AG09309 (cell line): ENCODE measurements at places on chromosomes 2 and 18.

DNA sequence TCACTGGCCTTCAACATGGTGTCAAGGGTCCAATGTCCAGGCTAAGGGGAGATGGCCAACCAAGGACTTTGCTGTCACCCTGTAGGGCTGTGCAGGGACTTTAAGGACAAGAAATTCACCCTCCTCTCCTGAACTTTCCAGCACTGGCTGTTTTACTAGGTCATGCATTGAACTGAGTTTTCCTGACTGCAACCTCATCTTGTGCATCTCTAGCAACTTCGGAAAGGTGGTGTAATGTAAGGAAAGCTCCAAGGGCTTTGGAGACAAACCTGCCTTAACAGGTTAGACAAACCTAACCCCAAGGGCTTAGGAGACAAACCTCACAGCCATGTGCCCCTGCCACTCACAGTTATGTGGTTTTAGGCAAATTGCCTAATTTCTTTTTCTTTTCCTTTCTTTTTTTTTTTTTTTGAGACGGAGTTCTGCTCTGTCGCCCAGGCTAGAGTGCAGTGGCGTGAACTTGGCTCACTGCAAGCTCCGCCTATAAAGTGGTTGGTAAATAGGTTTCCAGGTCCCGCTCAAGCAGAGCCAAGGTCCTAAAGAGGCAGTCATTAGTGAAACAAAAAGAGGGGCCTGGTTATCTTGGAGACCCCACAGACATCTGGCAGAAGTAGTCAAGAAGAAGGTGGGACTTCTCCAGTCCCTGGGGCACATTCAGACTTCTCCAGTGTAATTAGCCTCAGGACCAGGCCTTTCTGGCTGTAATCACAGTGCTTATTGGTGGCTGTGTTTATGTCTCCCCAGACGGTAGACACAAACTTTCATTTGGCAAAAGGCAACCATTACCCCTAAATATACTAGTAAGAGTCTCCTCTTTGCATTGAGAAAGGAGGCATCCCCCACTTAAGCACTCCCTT lies 37.6 kb upstream of the PMAIP1 start:
- no peak for DNase-seq

DNA sequence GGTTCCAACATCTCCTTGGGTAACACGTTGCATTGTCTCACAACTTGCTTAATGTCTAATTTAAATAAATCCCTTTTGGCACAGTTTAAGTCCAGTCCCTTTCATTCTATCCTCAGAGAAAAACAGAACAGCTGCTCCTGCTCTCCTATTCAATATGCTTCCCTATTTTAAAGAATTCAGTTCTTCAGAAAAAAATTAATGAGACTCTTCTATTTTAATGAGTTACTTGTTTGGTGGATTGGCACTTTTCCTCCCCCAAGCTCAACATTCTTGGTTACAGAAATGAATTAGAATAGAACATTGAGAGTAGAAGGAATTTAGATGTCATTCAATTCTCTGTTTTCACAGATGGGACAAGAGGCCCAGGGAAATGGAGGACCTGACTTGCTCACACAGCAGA lies 116.9 kb upstream of the ATP8B1 start:
- no peak for DNase-seq

GRCh38 chr2:142876423-142876822 lies 1.0 kb upstream of the KYNU start:
- no peak for DNase-seq

DNA sequence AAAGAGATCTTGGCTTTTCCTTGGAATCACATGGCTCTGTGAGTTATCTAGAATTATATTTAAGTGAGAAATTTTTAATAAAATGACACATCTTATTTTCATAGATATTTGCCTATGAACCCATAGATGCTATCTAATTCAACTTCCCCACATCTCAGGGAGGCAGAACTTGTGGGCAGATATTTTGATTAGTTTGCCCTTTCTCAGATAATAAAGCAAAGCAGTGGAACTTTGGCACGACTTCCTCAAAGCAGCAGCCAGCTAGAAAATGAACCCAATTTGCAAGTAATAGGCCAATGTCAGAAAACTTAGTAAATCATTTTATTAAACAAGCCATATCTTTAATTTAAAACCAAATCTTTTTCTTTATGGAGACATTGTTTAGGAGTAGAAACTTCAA lies 32.7 kb downstream of the RAB27B start:
- DNase-seq, result no peak

GRCh38 chr2:231185886-231186285 lies 12.5 kb upstream of the ARMC9 start:
- DNase-seq, result no peak

GRCh38 chr2:7012141-7012764 lies 95.0 kb downstream of the RNF144A start:
- DNase-seq, result peak; percentile 40

DNA sequence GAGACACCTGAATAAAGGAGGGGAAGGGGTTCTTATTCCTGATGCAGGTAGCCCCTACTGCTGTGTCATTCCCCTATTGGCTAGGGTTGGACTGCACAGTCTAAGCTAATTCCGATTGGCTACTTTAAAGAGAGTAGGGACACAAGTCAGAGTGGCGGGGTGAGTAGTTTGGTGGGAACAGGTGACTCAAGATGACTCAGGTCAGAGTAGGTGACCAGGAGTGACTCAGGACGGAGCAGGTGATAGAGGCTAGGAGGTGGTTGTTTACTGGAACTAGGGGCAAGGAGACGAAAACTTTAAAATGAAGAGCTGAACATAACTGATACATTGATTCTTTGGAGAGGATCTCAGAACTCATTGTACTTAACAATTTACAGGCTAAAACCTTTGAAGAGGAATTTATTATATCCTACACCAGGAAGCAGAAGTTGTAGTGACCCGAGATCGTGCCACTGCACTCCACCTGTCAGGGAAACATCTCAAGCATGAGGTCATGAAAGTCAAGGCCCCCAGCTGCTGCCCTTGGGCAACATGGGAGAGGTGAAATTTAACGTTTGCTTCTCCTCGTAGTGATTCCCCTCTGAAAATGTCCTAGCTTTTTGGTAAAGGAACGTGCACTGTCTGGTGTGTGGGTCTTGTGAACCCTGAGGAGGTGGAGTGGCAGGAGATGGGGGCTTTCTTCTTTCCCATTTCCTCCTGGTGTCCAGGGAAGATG lies 4.5 kb upstream of the CYP27A1 start:
- no peak for DNase-seq

GRCh38 chr2:238289574-238289973 lies 1.2 kb upstream of the PER2 start:
- DNase-seq, result no peak

GRCh38 chr2:239273280-239274234 lies 127.3 kb downstream of the HDAC4 start:
- no peak for DNase-seq

DNA sequence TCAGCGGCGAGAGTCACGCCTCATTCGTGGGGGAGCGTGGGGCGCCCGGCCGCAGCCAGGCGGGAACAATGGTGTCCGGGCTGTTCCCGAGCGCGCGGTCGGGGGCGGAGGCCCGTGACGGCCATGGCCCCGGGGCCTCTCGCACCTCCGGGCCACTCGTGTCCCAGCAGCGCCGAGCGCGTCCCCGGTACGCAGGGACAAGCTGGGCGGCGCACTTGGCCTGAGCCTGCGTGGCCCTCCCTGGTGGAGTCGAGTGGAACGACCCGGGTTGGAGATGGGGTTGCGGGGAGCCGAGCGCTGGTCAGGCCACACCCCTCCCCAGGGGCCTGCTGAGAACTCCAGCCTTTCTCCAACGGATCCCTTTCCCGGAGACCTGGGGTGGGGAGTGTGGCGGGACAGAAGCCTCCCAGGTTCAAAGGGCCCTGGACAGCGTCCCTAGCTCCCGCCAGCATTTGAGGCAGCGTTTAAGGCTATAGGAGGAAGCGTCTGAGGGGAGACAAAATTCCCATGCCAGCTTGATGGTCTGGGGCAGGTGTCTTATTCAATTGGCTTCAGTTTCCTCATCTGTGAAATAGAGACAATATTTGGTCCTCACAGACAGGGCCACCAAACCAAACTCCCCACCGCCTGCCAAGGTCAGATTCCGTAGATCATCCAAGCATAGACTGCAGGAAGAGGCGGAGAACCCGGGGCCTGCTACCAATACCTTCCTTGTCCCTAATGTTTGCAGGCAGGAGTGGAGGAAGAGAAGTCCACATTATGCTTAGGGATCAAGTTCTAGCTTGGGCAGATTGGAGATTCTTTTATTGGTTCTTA lies 553 bp downstream of the CNDP2 start:
- no peak for DNase-seq

- DNase-seq, result no peak
Observed at GRCh38 chr2:42123426-42123825, 45.7 kb upstream of the EML4 start.

- DNase-seq, result no peak
Observed at GRCh38 chr18:62944454-62944853, 229.1 kb downstream of the PHLPP1 start.

- no peak for DNase-seq
Observed at GRCh38 chr2:201220102-201220570, 37.2 kb downstream of the CASP10 start.

DNA sequence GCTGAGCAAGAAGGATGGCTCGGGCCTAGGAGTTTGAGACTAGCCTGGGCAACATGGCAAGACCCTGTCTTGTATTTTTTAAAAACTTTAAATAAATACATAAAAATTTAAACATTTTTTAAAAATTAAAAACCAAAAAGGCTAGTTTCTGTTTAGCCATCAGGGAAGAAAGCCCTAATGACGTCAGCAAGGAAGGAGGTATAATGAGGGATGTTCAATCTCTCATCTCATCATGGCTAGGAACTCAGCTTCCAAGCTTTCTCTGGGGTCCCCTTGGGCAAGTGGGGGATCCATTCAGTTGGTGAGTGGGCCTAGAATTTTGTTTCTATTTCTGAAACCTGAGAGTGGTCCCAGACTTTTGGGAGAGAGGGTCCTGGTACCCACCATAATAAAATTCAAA lies 35.1 kb upstream of the SLC25A52 start:
- DNase-seq, result no peak

- no peak for DNase-seq
Observed at GRCh38 chr2:107525406-107525805, 301.3 kb upstream of the RGPD4 start.

GRCh38 chr2:70670626-70671025 lies 97.4 kb downstream of the ADD2 start:
- DNase-seq, result no peak

DNA sequence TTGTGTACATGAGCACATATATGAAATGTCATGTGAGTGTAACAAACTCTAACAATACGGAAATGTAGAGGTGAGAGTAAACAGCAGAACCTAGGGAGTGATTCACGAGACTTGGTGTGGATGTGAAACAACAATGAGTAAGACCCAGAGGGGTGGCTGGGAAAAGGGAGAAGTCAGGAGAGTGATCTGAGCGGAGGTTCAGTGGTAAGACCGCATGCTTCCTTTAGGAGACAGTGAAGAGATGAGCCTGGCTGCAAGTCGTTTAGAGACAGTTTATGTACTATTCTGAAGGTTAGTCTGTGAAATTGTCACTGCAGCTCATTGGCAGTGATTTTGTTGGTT lies 150.6 kb downstream of the PRPF40A start:
- no peak for DNase-seq

- no peak for DNase-seq
Observed at GRCh38 chr2:3182848-3183247, 194.8 kb downstream of the EIPR1 start.

DNA sequence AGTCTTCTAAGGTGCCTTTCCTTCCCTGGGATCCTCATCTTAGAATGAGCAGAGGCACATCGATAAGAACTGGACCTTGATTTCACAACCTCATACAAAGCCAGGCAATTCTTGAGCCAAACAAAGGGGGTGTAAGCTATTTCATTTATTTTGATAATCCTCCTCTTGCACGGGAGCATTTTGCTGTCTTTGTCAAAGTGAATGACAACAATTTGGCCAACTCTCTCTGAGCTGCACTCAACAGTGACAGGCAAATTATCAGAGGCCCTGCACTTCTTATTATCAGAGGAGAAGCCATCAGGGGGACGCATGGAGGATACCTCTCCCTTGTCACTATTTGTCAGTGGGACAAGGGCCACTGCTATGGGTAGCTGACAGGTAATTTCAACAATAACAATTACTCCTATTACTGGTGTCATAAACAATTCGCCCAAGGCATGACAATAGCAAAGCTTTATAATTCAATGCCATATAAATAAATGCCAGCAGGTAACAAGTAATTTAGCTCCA lies 260.4 kb downstream of the MEIS1 start:
- DNase-seq, result no peak

GRCh38 chr18:28791101-28791500 lies 614.2 kb upstream of the CDH2 start:
- DNase-seq, result no peak

GRCh38 chr18:74632856-74633255 lies 35.2 kb downstream of the ZNF407 start:
- DNase-seq, result no peak

GRCh38 chr18:79458917-79459803 lies 63.4 kb downstream of the NFATC1 start:
- DNase-seq, result no peak

- DNase-seq, result no peak
Observed at GRCh38 chr2:230619491-230619890, 93.2 kb upstream of the CAB39 start.

DNA sequence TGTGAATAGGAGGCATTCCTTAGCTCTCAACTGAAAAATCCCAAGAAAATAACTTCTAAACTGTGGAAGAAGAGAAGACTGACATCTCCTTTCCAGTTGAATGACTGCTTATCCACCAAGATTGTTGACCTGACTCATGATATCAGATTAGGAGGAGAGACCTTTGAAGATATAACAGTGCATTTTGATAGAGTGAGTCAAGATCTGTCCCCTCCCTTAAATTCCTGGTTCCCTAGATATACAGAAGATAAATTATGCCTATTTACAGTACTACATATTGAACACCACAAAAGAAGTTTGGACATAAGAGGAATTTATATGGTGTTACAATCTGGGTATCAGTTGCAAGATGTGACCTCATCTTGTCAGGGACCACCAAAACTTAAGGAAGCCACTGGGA lies 285.3 kb upstream of the ZSWIM2 start:
- DNase-seq, result no peak

DNA sequence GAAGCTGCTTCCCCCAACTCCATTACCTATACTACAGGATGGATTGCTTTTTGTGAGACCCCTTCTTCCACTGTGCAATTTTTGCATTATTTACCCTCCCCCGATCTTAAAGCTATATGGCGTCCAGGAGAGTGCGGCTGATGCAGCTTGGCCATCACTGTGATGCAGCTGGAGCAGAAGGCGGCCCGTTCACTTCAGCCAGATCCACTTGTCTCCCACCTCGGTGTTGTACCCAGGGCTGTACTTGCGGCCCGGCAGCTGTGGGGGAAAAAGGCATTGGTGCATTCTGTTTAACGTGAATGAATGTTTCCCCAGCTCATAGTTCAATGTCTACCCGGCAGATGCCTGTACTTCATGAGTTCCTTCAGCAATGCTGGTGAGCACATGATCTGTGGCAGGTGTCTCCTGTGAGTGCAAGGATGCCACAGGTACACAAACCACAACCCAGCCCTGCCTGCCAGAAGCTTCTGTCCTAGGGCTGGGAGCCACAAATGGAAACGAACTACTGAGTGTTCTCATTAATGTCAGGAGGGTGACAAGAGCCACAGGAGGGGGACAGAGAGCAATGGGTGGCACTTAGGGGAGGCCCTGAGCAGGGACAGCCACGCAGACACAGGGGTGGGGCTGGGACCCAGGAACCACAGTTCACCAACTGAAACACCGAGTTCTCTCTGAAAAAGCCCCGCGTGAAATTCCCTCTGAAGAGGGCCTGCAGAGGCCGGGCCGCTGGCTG lies 64.0 kb downstream of the NDUFA10 start:
- DNase-seq, result no peak

DNA sequence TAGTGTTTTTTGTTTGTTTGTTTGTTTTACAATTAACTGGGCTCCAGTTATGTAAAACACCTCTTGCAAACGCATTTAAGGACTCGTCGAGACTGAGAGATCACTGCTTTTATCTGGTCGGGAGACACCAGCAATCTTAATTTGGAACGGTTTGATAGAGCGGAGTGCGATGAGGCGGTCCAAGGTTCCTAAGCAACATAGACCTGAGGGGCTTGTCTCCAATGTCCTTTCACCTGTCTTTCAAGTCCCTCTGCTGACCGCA lies 729 bp upstream of the SELENOI start:
- no peak for DNase-seq
